ENCODE measurements at places on chromosomes 1 and 21.
A peak's percentile ranks its signal among the peaks of the same experiment; 100 is the strongest.

DNA sequence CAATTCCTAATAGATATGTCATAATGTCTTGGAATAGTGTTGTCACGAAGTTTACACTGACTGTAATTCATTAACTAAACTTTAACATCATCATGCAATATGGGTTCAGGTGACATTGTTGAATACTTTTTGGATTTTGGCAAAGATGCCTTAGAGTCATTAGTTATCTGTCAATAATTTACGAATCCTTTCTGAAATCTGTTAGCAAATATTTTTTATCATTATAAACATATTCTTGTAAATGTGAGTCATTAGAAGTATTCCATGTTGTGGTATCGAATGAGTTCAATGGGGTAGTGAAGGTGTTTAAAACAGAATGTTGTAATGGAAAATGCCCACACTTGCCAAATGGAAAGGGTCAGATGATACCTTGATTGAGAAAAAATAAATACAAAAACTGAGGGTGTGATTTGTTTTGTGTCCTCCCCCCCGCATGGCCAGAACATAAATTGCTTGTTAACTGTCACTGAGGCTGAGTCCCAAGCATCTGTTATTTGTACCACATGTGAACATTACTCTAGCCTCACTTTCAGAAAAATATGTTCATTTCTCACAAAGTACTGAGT, 5.2 kb upstream of the NR5A2 start:
- no peak for DNase-seq

DNA sequence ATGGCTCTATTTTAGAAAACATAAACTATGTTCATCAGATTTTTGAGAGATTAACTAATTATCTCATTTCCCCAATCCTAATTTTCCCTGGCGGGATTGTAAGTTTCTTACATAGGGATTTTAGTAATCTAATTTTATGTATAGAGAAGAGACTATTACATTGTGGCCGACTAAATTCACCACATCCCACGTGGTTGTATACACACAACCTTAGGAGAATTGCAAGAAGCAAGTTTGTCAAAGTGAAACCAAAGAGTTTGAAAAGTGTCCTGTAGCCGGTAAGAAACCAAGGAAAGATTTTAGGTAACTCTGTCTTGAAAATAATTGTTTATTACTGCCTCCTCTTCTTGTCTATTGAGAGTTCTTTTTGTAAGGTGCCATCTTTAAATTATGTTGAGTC, 550.6 kb downstream of the LTN1 start:
- no peak for DNase-seq

GRCh38 chr1:22292011-22292788, 149.3 kb upstream of the WNT4 start:
- no peak for DNase-seq

DNA sequence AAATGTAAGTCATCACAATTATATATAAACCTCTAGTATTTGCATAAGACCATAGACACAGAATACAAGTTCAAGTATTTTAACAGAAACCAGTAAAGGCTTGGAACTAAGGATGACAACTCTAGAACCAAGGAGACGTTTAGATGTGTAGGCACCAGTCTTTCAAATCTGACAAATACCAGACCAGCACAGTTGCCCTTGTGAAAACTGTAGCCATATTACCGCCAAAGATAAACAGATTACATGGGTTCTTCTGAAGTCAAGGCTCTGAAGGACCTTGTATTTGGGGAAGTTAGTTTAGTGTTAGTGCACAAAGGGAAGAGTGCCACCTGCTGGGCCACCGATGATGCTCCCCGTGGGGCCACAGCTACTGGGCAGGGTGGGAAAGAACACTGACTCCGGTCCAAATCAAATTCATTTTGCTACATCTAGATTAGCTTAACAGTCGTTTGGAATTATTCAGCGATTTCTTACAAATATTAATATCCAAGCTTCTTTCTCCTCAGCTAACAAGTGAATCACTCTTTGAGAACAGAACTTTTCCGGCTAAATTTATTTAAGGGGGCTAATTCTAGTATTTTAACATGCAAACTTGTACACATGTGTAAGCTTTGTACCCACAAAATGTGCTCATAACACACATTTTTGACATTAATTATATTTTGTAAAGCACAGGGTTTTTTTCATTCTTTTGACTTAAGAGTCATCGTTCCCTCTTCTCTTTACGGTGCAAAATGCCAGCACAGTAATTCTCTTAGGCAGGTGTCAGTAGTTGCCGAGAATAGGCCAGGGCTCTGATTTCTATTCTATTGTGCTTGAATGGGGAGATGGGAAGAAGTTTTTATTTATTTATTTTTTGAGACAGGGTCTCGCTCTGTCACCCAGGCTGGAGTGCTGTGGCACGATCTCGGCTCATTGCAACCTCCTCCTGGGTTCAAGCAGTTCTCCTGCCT, 8.0 kb upstream of the NIBAN1 start:
- peak; percentile 27 for DNase-seq

DNA sequence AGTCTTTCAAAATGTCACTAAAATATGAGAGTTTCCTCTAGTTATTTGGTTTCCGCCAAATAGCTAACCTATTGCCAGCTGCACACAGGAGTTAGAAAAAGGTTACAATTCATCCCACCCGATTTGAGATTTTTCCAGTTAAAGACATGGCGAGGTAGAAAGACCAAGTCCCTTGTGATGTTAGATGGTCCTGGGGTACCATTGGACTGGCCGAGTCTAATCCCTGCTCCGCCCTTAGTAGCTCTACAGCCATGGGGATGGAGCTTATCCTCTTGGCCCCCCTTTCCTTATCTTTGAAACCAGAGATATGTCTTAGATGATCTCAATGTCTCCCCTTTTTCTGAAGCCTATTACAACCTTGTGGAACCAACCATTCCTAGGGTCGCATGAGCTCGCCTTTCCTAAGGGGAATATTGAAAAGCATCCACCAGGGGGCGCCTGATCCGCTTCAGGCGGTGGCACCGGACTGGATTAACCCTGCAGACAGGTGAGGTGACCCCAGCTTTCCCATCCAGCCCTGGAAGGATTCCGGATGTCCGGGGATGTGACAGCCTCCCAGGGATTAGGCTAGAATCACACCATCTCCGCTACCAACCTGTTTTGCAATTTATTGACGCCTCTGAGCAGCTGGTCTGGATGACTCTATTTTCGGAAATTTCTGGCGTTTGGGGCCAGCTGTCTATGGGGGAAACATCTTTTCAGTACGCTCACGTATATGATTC, 68.3 kb upstream of the SIM2 start:
- DNase-seq, result peak; percentile 51

DNA sequence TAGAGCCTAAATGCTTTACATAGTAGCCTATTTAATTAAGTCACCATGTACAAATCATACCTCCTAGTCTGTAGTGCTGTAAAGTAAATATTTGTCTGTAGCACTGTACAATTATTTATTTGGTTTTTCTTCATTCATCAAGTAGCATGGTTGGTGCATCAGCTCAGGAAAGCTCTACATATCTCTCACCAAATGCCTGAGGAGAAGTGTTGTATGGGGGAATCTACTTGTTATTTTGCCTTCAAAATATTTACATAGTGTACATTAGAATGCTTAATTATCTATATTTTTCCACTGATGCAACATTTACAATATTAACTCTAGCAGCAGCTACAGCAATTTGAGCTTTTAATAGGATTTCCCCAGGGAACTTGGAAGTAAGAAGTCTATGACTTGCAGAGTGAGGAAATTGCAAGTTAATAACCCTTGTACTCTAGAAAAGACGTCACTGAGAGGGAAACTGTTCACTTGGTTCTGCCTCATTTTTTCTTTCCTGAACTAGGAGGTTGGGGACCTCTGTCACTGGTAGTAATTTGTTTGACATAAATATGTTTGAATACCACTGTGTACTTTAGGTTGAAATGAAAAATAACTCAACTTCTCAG, 207.4 kb downstream of the PDE4B start:
- DNase-seq, result no peak
